ENCODE measurements at places on chromosomes 7 and 10.

DNA sequence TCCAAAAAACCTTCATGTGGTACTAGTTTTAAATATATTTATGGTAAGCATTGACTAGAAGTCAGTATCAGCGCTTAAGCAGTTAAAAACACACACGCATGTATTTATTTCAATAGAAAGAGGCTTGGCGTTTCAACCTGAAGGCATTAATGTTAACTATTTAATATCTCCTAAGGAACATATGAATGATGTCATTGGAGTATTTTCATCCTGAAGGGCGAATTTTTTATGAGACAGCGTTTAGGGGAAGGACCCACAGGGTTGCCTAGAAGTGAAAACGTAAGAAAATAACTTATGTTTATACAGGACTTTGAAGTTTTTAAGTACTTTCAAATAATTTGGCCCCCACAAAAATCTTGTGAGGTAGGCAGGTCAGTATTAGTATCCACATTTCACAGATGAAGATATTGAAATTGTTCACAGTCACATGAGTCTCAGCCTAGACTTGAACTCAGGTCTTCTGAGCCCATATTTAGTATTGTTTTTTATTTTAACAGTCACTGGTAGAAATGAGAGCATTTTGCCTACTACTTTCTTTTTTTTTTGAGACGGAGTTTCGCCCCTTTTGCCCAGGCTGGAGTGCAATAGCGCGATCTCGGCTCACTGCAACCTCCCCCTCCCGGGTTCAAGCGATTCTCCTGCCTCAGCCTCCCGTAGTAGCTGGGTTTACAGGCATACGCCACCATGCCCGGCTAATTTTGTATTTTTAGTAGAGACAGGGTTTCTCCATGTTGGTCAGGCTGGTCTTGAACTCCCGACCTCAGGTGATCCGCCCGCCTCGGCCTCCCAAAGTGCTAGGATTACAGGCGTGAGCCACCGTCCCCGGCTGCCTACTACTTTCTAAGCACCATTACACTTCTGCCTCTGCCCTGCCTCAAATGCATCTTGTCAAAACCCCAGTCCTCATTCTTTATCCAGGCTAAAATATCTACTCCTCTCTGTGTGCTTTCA is 1.8 kb downstream of the SLK start:
- no peak for DNase-seq

DNA sequence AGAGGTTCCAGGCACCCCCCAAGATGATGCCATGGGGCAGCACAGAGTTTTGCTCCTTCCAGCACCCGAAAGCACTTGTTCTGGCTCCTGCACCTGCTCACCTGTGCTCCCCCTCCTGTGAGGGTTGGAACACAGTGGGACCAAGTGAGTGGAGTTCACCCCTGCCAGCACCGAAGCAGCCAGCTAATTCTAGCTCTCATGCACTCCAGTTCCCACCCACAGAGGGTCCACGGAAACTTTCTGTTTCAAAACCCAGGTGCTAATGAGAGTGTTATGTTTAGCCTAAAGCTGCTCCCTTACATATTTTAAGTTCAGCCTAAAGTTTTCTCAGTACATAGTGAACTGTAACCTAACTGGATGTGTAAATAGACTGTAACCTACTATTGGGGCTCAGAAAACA is 42.6 kb upstream of the SLC35G1 start:
- no peak for DNase-seq

DNA sequence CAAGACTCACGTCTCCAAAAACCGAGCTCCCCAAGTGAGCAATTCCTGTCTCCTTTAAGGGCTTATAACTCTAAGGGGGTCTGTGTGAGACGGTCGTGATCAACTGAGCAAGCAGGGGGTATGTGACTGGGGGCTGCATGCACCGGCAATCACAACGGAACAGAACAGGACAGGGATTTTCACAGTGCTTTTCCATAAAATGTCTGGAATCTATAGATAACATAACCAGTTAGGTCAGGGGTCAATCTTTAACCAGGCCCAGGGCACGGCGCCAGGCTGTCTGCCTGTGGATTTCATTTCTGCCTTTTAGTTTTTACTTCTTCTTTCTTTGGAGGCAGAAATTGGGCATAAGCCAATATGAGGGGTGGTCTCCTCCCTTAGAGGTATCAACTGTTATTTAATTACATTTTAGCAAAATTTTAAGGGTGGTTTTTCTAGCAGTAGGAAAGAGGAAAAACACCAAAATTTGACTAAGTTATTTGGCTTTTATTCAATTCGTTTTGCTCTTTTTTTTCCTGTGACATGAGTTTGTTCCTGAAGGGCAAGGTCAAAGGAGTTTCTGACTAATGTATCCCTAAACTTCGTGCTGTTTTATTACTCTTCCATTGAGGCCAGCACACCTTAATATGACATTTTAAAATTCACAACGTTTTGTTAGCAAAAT is 121.4 kb upstream of the SEC61G start:
- no peak for DNase-seq

DNA sequence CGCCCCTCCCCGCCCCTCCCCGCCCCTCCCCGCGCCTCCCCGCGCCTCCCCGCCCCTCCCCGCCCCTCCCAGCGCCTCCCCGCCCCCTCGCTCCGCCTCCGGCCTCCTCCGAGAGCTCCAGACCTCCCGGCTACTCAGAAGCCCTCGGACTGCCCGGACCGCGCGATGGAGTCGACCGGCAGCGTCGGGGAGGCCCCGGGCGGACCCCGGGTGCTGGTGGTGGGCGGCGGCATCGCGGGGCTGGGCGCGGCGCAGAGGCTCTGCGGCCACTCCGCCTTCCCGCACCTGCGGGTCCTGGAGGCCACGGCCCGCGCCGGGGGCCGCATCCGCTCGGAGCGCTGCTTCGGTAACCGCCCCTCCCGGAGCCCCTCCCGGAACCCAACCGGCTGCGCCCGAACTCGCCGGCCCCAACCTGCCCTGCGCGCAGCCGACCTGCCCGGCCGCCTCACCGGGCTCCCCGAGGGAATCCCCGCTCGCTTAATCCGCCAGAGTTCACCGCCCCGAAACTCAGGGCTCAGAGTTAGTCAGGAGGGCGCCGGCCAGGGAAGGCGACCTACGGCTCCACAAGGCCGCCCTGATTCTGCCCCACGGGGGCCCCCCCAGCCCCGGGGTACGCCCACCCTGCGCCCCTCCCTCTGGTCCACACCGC is at the start of gene PAOX:
TSS of gene PAOX (plus strand) at position 111 of the 649 bp plus-strand sequence. CDS start at position 166, 55 bp downstream.
- DNase-seq: peak; percentile 75

DNA sequence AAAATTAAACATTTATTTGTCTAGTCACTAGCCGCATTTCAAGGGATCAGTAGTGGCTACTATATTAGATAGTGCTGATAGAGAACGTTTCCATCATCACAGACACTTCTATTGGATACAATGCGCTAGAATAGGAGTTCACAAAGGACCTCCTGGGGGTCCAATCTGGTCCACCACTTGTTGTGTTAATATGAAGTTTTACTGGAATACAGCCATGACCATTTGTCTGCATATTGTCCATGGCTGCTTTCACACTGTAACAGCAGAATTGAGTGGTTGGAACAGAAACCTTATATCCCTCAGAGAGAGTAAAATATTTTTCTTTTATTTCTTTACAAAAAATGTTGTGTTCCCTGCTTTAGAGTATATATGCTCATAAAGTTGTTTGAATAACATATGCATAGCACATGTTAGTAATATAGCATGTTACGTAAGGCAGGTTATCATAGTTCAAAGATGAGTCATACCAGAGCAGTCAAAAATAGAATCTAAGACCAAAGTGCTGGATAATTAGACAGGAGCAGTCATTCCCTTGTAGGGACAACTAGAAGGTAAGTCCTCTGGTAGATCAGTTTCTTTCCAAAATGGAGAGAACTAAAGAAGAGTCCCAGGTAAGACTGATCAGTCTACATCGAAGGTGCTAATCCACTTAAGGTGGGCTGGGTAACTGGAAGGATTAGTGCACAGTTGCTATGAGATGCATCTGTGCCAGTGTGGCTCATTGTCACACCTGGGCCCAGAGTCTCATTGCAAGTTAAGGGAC is 14.9 kb downstream of the BZW2 start:
- DNase-seq: no peak

- peak; percentile 62 for DNase-seq
These were observed 984 bp upstream of the IKZF1 start for GRCh38 chr7:50303335-50304128.

- DNase-seq: no peak
These were observed 16.2 kb downstream of the PFKFB3 start for GRCh38 chr10:6218692-6219493.

GRCh38 chr7:30927559-30927958 is 15.9 kb downstream of the AQP1 start:
- DNase-seq: no peak
